Thoracic aorta (tissue), 2 donors: ENCODE measurements at places on chromosomes 16 and 17.
A peak's percentile ranks its signal among the peaks of the same experiment; 100 is the strongest.

GRCh38 chr16:11542069-11542744 lies 44.5 kb downstream of the LITAF start:
- no peak for DNase-seq

DNA sequence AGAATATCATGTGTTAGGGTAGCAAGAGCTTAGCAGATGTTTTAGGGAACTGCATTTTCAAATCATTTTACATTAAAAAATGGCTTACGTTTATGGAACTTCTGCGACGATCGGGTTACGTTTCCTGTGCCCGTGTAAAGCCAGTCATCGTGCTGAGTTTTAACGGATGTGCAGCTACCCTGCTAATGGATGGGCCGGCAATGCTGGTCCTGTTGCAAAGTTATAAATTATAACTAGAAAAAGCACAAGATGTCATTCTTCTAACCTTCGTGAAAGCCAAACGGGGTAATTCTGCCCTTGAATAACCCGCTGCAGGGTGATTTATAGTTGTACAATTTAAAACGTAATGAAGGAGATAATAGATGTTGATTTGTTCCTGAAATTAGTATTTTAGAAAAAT lies 339.2 kb downstream of the WWOX start:
- DNase-seq: no peak

DNA sequence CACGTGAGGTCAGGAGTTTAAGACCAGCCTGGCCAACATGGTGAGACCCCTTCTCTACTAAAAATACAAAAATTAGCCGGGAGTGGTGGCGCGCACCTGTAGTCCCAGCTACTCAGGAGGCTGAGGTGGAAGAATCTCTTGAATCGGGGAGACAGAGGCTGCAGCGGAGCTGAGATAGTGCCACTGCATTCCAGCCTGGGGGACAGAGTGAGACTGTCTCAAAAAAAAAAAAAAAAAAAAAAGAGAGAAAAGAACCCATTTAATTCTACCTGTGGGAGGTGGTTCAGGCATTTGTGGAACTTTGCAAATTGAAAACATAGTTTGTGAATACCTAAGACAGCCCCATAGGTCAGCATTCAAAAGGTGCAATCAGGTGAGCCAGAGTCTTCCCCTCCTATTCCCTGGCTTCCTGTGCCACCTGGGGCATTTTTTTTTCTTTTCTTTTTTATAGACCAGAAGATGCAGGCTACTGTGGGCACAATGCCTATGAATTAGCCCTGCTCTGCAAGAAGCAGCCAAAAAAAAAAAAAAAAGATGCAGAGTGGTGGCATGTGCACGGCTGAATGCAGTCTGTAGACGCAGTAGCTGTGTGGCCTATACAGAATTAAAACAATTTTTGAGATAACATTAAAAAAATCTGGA lies 9.1 kb upstream of the SOCS3 start:
- DNase-seq: no peak

- no peak for DNase-seq
Measured at GRCh38 chr16:49442805-49443204, 69.2 kb downstream of the C16orf78 start.

DNA sequence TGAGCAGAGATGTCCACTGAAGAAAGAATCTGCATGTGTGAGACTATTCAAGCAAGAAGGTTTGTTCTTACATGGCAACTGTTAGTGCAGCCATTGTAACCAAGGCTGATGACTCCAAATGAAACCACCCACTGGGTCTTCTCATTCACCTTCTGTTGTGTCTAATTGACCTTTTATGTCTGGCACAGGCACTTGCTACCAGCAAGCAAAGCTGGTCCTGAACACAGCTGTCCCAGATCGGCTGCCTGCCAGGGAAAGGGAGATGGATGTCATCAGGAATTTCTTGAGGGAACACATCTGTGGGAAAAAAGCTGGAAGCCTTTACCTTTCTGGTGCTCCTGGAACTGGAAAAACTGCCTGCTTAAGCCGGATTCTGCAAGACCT lies 3.6 kb downstream of the CDC6 start:
- no peak for DNase-seq

DNA sequence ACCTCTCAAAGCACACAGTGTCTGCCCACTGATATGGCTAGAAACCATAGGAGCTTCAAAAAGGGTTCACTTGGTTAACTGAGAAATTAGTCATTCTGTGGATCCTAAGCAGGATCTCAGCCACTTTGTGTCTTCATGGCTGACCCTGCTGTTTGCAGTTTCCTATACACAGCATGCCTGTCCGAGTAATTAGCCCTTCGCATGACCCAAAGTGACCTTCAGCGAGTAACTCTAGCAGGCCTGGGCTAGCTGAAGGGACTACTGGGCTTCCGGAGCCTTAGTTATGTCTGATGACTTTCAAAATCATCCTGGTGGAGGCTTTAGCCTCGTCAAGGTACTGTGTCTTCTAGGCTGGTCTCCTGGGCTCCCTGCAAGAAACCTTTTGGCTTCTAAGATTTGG lies 28.9 kb upstream of the FBXW10B start:
- DNase-seq: no peak

DNA sequence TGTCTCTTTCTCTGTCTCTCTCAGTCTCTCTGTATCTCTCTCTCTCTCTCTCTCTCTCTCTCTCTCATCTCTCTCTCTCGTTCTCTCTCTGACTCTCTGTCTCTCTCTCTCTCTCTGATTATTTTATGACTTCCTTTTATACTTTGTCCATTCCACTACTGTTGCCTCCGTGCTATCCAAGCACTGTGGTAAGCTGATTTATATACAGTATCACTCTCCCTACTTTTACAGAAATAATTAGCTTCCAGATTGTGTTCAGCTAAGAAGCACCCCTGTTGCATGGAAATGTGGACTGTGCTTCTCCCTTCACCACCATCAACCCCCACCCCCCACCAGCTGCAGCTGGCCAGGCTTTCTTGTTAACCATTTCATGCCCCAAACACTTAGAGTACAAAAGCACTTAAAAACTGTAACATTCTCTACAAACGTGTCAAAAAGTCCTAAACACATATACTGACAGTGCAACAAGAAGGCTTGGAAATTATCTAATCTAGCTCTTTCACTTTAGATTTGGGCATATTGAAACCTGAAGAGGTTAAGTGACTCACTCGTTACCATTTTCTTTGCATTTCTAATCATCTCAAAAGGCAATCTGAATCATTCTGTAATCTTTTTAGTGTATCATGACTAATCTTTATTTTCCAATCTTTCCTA lies 11.6 kb upstream of the TMEM100 start:
- DNase-seq: no peak

DNA sequence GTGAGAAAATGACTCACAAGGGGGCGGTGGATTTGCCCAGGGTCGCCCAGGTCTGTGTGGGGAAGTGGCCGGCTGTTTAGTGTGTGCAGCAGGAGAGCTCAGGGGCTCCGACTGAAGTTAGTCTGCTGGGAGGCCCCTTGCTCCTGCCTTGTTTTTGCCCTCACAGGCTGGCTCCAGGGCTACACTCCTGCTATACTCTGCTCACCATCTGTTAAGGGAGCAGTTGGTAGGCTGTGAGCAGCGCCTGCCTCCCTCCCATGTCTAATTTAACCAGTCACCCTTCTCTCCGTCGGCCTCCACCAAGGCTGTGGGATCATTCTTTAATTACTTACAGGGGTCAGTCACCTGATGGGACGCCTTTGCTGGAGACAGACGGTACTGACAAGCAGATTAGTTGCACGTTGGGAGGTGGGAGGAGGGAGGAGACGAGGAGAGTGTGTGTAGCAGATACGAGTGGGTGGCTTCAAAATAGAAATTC lies 35.5 kb downstream of the KSR1 start:
- no peak for DNase-seq

DNA sequence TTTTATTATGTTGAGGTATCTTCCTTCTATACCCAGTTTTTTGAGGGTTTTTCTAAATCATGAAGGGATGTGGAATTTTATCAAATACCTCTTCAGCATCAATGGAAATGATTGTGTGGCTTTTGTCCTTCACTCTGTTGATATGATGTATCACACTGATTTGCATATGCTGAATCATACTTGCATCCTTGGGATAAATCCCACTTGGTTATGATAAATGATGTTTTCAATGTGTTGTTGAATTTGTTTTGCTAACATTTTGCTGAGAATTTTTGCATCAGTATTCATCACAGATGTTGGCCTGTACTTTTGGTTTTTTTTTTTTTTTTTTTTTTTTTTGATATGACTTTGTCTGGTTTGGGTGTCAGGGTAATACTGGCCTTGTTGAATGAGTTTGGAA lies 23.1 kb downstream of the CD300LB start:
- no peak for DNase-seq

- no peak for DNase-seq
Measured at GRCh38 chr17:61479493-61480413, 27.5 kb downstream of the TBX4 start.

- no peak for DNase-seq
Measured at GRCh38 chr17:7233701-7234082, 625 bp downstream of the DVL2 start.

GRCh38 chr17:64459284-64459747 lies 10.4 kb downstream of the MILR1 start:
- no peak for DNase-seq

GRCh38 chr16:72125635-72126428 lies 32.2 kb downstream of the DHX38 start:
- DNase-seq: no peak

- DNase-seq: peak; percentile 24
Measured at GRCh38 chr16:15427648-15428239, 6.6 kb upstream of the BMERB1 start.

DNA sequence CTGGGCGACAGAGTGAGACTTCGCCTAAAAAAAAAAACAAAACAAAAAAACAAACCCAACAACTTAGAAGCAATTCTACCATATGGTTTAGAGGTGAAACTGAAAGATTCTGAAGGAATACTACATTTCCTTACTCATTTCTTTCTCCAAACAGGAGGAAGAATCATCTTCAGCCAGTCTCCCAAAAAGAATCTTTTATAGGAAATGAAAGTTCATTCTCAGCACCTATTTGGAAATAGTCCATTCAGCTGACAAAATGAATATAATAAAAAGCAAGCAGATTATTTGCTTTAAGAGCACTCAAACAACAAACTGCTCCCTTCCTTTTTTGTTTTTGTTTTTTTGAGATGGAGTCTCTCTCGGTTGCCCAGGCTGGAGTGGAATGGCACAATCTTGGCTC lies 17.7 kb downstream of the GRB2 start:
- DNase-seq: no peak

GRCh38 chr17:15446036-15446435 lies 21.4 kb downstream of the CDRT4 start:
- DNase-seq: no peak

DNA sequence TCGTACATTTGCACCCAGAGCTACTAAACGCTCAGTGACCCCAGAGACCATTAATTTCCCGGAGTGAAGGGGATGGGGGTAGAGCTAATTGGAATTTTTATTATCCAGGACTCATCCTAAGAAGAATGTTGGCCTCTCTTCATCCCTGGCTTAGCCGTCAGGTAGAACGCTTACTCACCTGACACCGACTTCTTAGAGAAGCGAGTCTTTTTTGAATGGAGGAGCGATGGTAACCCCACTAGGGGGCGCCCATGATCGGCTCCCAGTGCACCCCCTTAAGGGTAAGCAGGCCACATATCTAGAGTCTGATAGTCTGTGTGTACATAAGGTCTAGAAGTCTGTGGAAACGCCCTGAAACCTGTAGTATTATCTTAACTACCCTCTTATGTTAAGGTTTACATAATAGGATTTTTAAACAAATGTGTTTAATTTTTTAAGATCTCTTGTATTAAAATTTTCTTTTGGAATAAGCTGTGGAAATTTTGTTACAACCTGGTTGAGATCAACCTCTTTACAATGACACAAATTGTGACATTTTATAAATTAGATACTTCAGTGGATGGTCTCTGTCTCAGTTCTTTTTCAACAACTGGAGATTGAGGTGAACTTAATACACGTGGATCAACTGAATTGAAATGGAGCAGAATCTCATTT lies 229.8 kb downstream of the CPPED1 start:
- no peak for DNase-seq

DNA sequence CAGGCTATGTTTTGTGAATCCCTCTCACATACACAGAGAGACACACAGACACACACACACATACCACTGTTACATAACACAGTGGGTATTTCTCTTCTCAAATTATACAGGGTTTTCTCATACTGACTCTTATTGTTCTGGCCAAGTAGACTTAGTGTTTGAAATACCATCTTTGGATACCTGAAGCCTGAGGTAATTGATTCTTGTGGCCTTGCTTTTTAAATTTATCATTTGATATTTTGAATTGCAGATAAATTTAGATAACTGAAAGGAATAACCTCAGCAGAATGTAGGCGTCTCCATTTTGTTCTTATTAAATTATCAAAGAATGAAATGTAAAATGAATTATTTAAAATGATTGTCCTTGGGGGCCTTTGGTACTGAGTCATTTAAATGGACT lies 223.8 kb downstream of the LGALS9B start:
- DNase-seq: no peak

DNA sequence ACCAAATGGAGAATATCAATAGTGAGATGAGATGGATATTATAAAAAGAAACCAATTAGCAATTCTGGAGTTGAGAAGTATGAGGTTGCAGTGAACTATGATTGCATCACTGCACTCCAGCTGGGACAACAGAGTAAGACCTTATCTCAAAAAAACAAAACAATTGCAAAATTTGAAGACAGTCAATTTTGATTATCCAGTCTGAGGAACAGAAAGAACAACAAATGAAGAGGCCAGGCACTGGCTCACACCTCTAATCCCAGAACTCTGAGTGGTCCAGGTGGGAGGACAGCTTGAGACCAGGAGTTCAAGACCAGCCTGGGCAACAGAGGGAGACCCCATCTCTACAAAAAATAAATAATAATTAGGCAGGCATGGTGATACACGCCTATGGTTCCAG lies 35.0 kb downstream of the USP32 start:
- no peak for DNase-seq
